Lung (tissue), 17 donors: ENCODE measurements at places on chromosomes 1 and 21.

DNA sequence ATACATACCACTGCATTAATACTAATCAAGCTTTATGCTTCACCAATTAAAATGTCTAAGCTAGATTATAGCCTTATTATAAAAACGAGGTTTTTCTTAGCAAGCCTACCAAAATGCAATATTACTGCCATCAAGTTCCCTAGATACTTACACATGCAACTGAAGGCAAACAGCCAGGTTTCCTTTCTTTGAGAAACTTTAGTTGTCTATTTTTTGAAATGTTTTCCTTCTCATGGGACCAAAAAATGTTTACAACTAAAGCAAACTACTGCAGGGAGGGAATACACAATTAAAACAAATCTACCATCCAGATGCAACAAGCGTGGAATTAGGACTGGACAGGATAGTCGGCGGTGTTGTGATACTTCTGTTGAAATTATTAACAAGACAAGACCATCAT lies 1.3 kb downstream of the ZNF644 start:
- no peak overlapping the region for H3K27ac ChIP-seq
- no peak overlapping the region for H3K4me3 ChIP-seq
- DNase-seq = peak; percentile 23
- no peaks in the 10 kb centered on the region for H3K27me3 ChIP-seq

GRCh38 chr1:59701376-59701775 lies 113.4 kb upstream of the HOOK1 start:
- DNase-seq = no peak
- H3K36me3 ChIP-seq = no peaks in the 10 kb centered on the region
- no peak overlapping the region for H3K4me3 ChIP-seq
- no peaks in the 10 kb centered on the region for H3K27me3 ChIP-seq
- H3K4me1 ChIP-seq = peaks cover 13% of the 10 kb centered on the region
- H3K27ac ChIP-seq = no peak overlapping the region

GRCh38 chr1:147167365-147167764 lies 4.9 kb downstream of the PRKAB2 start:
- H3K4me1 ChIP-seq = peaks cover 23% of the 10 kb centered on the region
- no peak overlapping the region for H3K4me3 ChIP-seq
- peaks cover 5% of the 10 kb centered on the region for H3K36me3 ChIP-seq
- H3K27ac ChIP-seq = no peak overlapping the region

GRCh38 chr1:228281631-228282328 lies 73.9 kb downstream of the OBSCN start:
- H3K4me1 ChIP-seq = no peaks in the 10 kb centered on the region
- H3K4me3 ChIP-seq = no peak overlapping the region
- peak; percentile 5 for DNase-seq
- H3K27me3 ChIP-seq = no peaks in the 10 kb centered on the region
- H3K36me3 ChIP-seq = peaks cover 8% of the 10 kb centered on the region

DNA sequence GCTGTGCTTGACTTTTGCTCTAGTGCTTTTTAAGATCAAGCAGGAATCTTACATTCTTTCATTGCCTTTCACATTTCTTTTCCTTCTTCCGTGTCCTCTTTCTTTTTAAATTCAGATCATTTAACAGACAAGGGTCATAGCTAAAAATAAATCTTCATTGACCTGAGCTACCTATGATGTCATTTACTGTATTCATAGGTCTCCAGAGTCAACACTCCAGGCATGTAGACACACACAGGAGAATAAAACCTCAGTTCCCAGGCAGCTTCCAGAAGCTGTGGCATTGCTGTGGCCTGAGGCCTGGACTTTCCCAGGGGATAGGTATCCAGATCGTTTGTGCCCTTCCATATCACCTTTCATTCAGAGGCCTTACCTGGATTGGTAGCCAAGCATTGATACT lies 38.5 kb upstream of the ENAH start:
- H3K27me3 ChIP-seq = no peaks in the 10 kb centered on the region
- no peaks in the 10 kb centered on the region for H3K36me3 ChIP-seq
- H3K4me1 ChIP-seq = peaks cover 11% of the 10 kb centered on the region
- DNase-seq = no peak

DNA sequence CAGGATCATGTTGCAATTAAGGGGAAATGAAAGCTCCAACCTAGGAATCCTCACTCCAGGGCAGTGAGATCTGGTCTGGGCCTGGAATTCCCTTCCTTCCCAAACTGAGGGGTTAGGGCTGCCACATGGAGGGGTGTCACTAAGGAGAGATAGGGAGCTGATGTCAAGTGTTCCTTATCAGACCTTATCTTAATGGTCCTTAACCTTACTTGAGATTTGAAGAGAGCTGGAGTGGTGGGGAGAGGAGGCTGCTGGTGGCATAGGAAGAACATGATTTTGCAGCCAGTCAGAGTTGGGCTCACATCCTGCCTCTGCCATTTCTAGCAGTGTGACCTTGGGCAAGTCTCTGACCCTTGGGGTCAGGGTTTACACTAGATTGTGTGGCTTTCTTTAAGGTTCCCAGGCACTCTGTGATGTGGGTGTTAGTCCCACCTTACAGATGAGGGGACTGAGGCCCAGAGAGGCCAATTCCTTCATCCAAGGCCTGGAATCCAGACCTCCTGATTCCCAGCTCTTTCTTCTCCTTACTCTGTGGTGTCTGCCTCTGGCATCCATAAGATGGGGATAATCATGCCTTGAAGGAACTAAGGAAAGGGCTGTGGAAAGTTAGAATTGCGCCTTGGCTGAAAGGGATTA lies 56.3 kb upstream of the SYNC start:
- H3K27me3 ChIP-seq = no peaks in the 10 kb centered on the region
- no peaks in the 10 kb centered on the region for H3K36me3 ChIP-seq
- no peaks in the 10 kb centered on the region for H3K4me1 ChIP-seq
- H3K27ac ChIP-seq = peak overlapping the region; percentile 80

DNA sequence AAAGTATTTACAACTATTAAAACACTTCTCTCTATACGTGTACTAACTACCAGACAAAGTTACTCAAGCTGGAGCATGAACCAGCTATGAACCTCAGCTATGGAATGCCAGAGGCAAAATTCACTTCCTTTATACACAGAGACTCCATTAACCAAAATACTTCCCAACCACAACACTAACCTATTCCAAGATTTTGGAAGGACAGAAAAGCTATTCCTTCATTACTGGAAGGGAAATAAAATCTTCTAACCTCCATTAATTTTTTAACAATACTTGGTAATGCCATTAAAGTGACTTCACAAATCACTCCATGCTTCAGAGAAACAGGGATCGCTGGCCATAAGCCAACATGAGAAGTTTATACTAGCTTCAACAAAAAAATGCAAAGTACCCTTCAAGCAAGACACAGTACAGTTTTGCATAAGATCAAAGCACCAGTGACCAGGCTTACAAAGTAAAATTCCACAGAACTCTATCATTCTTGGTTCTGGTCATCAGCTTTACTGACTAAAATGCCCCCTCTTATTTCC lies 58.0 kb downstream of the PUM1 start:
- H3K4me3 ChIP-seq = no peak overlapping the region
- no peaks in the 10 kb centered on the region for H3K27me3 ChIP-seq
- DNase-seq = peak; percentile 76
- H3K4me1 ChIP-seq = peaks cover 8% of the 10 kb centered on the region

GRCh38 chr1:19454265-19455146 lies 30.8 kb downstream of the CAPZB start:
- peak overlapping the region; percentile 49 for H3K27ac ChIP-seq
- H3K36me3 ChIP-seq = no peaks in the 10 kb centered on the region
- peaks cover 40% of the 10 kb centered on the region for H3K4me1 ChIP-seq
- no peaks in the 10 kb centered on the region for H3K27me3 ChIP-seq
- peak; percentile 55 for DNase-seq

- H3K27me3 ChIP-seq = no peaks in the 10 kb centered on the region
- peaks cover 4% of the 10 kb centered on the region for H3K4me1 ChIP-seq
- H3K27ac ChIP-seq = no peak overlapping the region
- no peaks in the 10 kb centered on the region for H3K36me3 ChIP-seq
- DNase-seq = no peak
Measured at GRCh38 chr21:29288239-29288638, 10.5 kb upstream of the BACH1 start.

DNA sequence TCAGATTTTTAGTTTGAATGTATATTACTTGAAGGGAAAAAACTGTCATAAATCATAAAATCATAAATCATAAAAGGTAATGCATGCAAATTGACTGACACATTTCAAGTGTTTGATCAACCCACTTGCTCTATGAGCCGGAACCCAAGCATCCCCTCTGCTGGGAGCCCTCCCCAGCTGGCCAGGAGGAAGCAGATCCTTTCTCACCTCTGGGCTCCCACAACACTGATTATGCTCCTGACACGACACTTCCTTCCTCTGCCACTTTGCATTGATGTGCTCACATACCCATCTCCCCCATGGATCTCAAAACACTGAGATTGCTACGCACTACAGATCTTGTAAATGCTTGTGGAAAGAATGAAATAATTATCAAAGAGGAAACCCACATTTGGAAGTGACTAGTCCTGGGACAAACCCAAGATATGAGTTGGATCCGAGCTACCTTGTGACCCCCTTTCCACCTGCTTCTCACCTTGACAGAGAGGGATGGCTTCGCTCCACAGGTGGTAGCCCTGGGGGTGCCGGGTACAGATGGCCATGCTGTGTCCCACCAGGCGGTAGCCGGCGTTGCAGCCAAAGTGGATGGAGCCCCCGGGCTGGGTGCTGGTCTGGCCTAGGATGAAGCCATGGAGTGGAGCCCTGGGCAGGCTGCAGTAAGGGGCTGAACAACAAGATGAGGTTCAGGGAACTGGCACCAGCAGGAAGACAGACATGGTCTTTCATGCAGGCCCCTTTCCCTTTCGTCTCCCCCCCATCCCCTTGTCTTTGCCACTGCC lies 104.6 kb downstream of the ZSCAN20 start:
- H3K27ac ChIP-seq = no peak overlapping the region
- no peaks in the 10 kb centered on the region for H3K36me3 ChIP-seq
- H3K27me3 ChIP-seq = peaks cover 3% of the 10 kb centered on the region
- no peak overlapping the region for H3K4me3 ChIP-seq
- DNase-seq = peak; percentile 15
- H3K4me1 ChIP-seq = no peaks in the 10 kb centered on the region

- H3K27me3 ChIP-seq = no peaks in the 10 kb centered on the region
- H3K27ac ChIP-seq = no peak overlapping the region
- DNase-seq = no peak
- H3K4me3 ChIP-seq = no peak overlapping the region
Measured at GRCh38 chr1:4694492-4694891, 40.1 kb downstream of the AJAP1 start.

DNA sequence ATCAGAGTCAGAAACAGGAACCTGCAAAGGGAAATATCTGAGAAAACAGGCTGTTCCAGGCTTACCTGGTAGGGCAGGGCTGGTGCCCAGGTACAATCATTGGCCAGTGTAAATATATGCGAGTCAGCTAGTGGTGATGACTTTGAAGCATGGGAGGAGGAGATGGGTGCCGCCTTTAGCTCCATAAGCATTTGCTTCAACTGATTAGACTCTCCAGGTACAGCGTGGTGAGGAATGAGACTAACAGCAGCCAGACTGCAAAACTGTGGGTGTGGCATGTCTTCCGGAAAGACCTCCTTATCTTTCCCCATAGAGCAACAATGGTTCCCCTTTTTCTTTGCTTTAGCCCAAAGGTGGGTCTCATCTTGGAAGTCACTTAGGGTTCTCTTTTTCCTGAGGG lies 137.2 kb downstream of the LRIG2 start:
- H3K4me3 ChIP-seq = no peak overlapping the region
- H3K4me1 ChIP-seq = peaks cover 5% of the 10 kb centered on the region
- no peaks in the 10 kb centered on the region for H3K36me3 ChIP-seq
- no peak overlapping the region for H3K27ac ChIP-seq
- no peak for DNase-seq
- H3K27me3 ChIP-seq = no peaks in the 10 kb centered on the region

- peaks cover 14% of the 10 kb centered on the region for H3K4me1 ChIP-seq
- no peak overlapping the region for H3K27ac ChIP-seq
- H3K27me3 ChIP-seq = no peaks in the 10 kb centered on the region
- no peak for DNase-seq
Measured at GRCh38 chr1:8825985-8826481, 8.6 kb upstream of the RERE start.

GRCh38 chr1:54806931-54807611 lies 5.9 kb upstream of the TTC22 start:
- no peak overlapping the region for H3K4me3 ChIP-seq
- peaks cover 3% of the 10 kb centered on the region for H3K27me3 ChIP-seq

DNA sequence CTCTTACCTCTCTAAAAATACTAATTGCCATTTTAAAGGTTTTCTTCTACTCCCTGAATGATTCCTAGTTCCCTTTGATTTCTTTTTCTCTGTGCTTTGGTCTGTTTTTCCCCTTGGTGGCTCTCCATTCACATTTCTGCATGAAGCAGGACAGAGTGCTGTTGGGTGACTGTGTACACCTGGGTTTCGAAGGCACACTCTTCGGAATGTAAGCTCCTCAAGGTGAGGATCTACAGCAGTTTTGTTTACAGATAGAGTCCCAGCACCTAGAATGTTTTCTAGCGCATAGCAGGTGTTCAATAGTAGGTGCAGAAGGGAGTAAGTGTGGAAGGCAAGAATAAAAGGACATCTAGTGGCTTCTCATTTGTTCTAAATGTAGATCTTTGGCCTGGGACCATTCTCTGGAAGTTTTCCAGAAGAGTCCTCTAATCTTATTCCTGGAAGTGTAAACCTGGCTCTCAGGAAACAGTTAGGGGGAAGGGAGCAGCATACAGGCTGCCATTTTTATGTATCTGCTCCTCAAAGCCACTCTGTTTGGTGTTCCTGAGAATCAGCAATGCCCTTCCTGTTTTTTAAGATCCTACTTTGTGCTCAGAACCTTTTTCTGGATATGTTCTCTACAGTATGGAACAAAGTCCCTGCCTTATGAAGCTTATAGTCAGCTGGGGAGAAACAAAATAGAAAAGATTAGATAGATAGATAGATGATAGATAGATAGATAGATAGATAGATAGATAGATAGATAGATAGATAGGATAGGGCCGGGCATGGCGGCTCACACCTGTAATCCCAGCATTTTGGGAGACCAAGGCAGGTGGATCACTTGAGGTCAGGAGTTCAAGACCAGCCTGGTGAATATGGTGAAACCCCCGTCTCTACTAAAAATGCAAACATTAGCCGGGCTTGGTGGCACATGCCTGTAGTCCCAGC lies 22.8 kb upstream of the EFNA1 start:
- H3K36me3 ChIP-seq = no peaks in the 10 kb centered on the region
- DNase-seq = no peak
- peak overlapping the region; percentile 37 for H3K27ac ChIP-seq
- no peaks in the 10 kb centered on the region for H3K27me3 ChIP-seq
- H3K4me3 ChIP-seq = no peak overlapping the region
